ENCODE measurements at places on chromosomes 2 and 18.

- no peak for DNase-seq
Measured at GRCh38 chr2:201242571-201243277, 17.6 kb upstream of the CASP8 start.

GRCh38 chr2:183105402-183106134 lies 18.7 kb upstream of the NUP35 start:
- DNase-seq: no peak

- DNase-seq: no peak
Measured at GRCh38 chr18:12597760-12598159, 60.1 kb downstream of the SPIRE1 start.

DNA sequence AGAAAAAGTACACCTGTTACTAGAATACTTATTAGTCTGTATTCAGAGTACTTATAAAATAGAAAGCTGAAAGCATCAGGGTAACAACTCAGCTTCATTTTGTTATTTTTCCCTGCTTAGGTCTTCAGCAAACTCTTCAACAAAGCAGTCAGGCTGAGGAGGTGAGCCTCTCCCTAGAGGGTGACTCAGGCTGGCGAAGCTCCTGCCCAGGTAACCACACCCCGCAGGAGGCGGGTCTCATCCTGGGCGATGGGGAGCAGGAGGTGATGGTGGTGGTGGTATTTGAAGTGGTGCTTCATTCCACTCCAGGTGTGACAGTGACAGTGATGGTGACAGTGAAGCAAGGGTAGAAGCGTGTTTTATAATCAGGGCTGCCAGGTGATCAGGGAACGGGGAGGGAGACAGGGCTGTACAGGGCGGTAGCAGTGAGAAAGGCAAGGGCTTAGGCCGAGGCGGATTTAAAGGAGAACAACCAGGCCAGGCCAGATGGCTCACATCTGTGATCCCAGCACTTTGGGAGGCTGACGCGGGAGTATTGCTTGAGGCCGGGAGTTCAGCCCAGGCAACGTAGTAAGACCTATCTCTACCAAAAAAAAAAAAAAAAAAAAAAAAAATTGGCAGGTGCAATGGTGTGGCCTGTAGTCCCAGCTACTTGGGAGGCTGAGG lies 127.1 kb downstream of the SOCS6 start:
- DNase-seq: no peak

- no peak for DNase-seq
Measured at GRCh38 chr2:123958011-123958410, 67.1 kb upstream of the CNTNAP5 start.

DNA sequence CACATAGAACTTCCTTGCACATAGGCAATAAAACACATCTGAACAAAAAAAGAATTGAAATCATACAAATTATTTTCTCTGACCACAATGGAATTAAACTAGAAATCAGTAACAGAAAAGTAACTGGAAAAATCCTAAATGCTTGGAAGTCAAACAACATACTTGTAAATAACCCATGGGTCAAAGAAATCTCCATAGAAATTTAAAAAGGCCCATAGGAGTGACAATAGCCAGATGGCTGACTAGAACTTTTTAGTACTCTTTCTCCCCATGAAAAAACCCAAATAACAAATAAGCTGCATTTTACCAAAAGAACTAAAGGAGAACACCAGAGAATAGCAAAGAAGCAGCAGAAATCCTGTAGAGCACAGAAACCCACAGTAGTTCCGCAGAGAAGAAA lies 139.2 kb upstream of the COL3A1 start:
- DNase-seq: no peak

DNA sequence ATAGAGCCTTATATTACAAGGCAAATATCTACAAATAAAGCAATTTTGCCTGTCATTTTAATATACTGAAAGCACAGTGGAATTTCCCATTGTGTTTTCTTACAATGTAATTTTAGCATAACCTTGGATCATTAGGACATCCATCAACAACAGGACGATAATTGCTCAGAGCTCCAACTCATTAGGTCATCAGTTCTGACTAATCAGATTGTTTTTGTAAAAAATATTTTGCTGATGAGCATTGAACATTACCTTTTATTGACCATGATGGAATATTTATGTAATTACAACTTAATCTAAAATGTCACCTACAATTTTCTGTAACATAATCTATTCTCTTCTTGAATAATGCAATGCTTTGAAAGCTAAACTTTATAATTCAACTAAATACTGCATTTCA lies 215.3 kb upstream of the DSEL start:
- no peak for DNase-seq

- no peak for DNase-seq
Measured at GRCh38 chr2:42562474-42563144, 5.8 kb upstream of the MTA3 start.

DNA sequence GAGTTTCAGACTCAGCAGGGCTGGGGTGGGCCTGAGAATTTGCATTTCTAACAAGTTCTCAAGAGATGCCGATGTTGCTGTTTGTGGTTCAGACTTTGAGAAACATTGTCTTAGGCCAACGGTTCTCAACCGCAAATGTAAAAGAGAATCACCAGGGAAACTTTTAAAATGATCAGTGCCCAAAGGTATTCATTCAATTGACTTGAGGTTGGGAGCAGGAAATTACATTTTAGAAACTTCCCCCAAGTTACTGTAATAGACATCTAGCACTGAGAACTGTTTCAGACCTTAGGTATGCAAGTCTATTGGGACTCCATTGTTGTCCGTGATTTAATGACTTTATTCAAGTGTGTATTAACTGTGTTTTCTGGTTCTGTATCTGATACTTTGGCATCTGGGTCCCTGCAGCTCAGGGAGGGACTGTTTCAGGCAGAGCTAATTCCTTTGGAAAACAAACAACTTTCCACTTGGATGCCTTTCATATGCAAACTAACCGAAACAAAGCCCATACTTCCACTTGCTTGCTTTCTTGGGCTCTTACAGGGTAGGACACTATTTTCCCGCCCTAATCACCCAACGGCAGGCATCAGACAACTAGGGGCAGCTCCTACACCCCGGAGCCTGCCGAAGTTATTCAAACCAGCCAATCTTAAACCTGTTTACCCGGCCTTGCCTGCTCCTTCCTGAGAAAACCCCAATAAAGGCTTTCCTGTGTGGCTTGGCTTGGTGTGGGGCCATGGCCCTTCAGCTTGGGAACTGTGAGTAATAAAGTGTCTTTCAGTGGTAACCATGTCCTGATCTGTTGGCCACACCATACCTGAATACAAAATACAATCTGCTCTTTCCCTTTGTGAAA lies 97.6 kb downstream of the POLE4 start:
- DNase-seq: no peak

DNA sequence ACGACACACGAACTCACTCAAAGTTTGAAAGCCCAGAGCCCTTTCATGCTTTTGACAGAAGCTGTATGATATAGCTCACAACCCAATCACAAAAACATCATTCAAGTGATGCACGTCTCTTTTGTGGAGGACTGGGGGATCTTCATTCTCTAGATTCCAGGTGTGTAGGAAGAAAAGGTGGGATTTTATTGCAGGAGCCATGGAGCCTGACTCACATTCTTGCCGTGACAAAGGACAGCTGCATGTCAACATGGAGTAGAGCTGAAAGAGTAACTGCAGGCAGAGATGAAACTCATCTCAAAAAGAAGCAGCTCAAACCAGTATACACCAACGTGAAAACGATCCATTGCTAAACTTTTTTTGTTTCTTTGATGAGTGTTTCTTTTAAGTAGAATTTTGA lies 50.9 kb upstream of the PDE1A start:
- DNase-seq: no peak

DNA sequence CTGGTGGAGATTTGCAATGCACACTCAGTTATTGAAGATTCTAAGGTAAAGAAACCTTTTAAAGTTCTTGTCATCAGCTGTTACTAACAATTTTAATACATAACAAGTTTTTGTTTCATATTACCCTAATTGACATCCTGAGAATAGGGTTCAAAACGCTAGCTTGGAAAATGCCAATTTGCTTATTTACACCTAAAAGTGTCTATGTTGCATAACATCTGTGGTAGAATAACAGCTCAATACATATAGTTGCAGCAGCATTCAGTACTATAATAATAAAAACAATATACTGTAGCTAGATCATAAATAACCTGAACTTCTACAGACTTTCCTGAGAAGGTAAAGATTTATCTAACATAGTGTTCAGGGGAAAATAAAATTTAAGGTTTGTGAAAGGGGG lies 219.0 kb downstream of the OSR1 start:
- DNase-seq: no peak

- no peak for DNase-seq
Measured at GRCh38 chr2:128347701-128348539, 29.3 kb upstream of the HS6ST1 start.

Measured in activated naive CD4-positive, alpha-beta T cell (primary cell).